Naive thymus-derived CD8-positive, alpha-beta T cell (primary cell): ENCODE measurements at places on chromosomes 16 and 17. TPM values are rescaled to one million over a fixed set of nuclear protein-coding genes. Genes with fewer than 3 reads are reported as not detected.

Gene CES5A
- not detected for total RNA-seq

Gene SENP3
- total RNA-seq, result 56.8 TPM

GRCh38 chr17:27466743-27467375 lies 10.6 kb downstream of the KSR1 start:
- DNase-seq, result no peak

DNA sequence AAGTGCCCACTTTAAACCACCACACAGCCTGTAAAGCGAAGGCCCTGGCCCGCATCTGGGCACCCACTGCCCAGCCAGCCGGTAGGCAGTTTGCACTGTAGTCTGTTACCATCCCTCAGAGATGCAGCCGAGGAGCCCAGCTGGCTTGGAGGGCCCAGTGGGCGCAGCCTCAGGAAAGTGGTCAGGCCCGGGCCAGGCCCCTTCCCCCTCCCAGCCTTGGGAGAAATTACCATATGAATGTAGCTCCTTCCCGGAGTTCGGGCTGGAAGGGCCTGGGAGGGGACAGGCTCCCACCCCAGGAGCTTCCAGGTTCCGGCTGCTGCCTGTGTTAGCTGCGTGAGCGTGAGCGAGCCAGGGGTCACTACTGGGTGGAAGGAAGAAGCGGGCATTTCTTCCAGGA lies 325.4 kb downstream of the SEC14L1 start:
- DNase-seq, result no peak

DNA sequence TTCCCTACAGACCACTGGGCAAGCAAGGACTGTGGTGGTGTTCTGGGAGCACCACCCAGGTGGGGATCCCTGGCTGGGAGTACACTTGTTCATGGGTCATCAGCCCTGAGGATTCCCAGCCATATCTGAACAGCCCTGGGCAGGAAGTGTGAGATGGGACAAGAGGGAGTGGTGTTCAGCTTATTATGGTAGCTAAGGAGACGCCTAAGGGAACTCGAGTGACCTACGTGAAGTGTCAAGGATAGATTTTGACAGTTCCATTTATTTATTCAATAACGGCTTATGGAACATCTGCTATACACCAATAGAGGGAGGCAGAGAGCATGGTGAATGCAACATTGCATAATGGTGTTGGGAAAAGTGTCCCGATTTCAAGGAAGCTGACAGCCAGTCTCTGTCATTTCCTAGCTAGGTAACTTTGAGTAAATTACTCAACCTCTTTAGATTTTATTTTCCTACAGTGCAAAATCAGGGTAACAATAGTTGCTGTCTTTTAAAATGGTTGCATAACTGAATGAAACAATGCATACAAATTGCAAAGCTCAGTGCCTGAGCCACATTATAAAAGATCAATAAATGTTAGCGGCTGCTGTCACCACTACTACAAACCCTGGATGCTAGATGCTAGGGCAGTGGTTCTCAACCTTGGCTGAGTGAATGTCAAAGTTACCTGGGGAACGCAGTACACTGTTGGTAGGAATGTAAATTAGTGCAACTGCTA lies 534.1 kb downstream of the GRIN2A start:
- no peak for DNase-seq

DNA sequence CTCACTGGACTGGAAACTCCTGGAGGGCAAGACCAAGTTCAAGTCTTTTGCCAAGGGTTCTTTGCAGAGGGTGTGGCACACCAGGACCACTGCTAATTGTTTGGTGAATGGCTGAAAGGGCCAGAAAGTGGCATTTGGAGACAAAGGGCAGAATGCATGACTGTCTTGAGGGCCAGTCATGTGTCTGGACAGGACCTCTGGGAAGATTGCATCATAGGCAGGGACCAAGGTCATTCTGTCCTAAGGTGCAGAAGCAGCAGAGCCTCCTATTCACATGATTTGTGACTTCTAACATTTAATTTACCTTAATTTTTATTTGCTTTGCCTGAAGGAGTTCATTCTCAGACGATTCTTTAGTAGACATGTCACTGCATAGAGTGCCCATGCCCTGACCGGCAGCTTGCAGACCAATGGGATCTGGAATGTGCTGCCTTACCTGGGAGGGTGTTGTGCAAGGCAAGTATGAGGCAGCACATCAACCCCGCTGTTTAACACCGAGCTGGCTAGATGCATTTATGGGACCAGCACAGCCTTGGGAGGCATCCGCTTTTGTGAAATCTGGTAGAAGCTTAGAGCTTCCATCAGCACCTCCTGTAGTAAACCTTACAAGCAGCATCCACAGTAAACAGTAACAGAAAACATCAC lies 62.3 kb upstream of the MAF start:
- no peak for DNase-seq

DNA sequence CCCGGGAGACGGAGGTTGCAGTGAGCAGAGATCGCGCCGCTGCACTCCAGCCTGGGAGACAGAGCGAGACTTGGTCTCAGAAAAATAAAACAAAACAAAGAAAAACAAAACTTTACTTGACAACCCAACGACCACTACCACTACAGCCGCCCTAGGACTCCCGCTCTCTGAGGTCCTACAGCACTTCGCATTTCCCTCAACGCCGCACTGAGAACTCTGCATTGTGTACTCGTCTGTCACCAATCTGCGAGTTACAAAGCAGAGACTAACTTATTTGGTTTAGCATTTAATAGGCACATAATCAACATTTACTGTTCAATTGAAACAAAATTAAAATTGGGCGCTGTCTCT lies 479 bp upstream of the ZNF207 start:
- DNase-seq, result no peak

Gene ABCA3
- total RNA-seq, result 8.2 TPM

GRCh38 chr16:65117811-65118448 lies 3.9 kb downstream of the CDH11 start:
- no peak for DNase-seq

DNA sequence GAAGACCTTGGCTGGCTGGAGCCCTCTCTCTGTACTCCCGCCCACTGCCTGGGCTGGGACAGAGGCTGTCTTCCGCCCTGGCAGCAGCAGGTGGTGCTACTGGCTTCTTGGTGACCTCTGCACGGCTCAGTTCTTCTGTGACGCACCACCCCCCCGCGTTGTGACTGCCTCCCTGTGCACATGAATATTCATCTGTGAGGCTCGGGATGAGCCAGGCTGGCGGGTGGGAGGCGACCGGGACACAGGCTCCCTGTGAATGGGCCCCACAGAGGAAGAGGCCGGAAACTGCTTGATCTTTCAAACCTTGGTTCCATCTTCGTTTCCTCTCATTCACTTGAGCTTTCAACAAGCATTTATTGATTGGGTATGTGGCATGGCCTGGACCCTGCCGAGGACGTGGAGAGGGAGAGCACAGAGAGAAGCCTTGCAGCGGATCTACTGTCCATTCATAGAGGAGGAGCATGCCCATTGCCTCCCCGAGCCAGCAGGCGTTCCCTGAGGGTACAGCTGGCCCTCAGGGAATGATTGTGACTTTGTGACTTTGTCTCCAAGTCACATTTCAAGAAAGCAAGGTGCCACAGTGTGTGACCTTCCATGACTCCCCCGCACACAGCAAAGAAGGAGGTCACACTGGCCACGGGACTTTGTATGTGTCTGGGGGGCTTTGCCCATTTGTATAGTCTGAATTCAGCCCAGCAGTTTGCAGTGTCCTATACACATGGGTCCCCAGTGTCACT lies 45.0 kb downstream of the B9D1 start:
- no peak for DNase-seq

DNA sequence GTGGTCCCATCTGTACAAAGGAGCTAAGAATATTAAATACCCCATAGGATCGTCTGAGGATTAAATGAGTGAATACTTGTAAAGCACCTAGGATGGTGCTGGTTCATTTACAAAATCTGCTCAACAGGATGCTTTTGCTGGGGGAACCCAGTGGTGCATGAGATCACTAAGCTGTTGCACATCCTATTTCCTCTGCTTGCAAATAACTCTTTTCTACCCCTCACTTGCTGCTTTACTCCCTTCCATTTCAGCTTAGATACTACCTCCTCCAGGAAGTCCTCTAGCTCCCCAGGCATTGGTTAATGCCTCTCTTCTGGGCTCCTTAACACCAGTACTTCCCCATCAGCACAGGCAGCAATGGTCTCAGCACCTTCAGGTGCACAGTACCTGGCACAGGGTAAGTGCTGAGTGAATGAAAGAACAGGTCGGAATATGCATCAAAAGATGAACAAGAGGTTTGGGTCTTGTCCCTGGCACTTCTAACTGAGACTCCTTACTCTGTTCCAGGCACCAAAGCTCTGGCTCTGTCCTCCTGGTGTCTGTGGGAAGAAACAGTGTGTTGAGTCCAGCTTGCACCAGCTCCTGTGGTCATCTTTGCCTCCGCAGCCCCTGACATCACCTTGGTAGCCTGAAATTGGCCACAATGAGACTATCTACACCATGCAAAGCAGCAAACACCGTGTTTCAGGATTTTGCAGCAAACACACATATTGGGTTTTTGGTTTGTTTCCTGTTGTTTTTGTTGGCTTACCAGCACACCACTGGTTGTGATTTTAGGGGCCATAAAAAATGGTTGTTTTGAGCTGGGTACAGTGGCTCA lies 24.1 kb upstream of the IL21R start:
- DNase-seq, result no peak

Gene CRHR1
- total RNA-seq, result not detected

GRCh38 chr16:8962393-8963009 lies 1.2 kb downstream of the USP7 start:
- DNase-seq, result peak; percentile 65

GRCh38 chr16:85603203-85603755 lies 9.8 kb upstream of the GSE1 start:
- no peak for DNase-seq

GRCh38 chr16:15509593-15510535 lies 75.5 kb downstream of the BMERB1 start:
- DNase-seq, result no peak

GRCh38 chr16:84368308-84368996 lies at the start of gene ATP2C2:
Gene ATP2C2, plus strand, starts transcription at chr16:84368538. Its CDS starts 78 bp downstream, at chr16:84368616.
- no peak for DNase-seq

Gene SPHK1
- 0.91 TPM for total RNA-seq

- no peak for DNase-seq
Observed at GRCh38 chr17:41416479-41416878, 7.9 kb downstream of the KRT37 start.

- DNase-seq, result no peak
Observed at GRCh38 chr16:69848637-69849545, 86.8 kb downstream of the WWP2 start.

DNA sequence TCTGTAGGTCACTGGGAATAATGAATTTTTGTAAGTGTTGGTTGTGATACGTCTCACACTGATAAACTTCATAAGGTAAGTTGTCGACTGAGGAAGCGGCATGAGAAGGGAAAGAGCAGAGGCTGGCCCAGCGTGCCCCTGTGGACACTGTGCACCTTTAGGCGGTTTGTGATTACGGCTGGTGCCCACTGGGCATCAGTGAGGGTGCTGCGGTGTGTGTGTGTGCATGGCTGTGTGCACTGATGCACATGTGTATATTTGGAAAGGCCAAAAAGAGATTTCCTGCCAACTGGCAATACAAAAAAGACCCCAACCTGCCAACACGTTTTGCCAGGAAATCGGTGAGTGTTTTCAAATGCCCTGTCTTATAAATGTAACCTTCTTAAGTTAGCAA lies 11.9 kb downstream of the IRF8 start:
- DNase-seq, result no peak

DNA sequence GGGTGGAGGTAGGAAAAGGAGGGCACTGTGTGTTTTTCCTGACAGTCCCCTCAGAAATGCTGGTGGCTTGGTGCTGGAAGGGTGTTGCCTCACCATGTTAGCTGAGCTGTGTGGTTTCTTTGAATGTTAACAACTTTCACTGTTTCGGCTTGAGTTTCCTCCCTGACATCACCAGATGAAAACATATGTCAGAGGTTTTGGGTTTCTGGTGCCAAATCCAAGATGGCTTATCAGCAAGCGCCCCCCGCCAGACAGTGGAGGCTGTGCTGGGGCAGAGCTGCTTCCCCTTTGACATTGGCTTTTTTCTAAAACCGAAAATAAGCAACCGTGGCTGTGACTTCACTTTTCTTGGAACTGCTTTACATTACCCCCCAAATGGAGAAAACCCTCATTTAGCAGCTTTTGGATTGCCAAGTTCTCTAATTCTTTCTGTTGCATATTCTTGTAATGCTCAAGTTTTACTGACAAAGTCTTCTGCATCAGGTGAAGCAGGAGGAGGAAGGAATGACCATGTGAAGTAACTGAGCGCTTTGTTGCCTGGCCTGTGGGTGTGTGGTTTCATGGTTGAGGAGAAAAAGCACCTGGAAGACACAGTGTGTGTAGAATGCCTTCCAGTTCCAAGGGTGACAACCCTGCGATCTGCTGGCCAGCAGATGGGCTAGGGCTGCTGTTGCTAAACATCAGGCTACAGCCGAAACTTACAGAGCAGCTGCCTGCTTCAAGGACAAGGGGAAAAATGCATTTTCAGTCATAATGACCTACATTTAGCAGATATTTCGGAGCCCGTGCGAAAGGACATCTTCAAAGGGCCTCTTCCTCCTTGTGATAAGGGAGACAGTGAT lies 9.7 kb downstream of the RMI2 start:
- DNase-seq, result peak; percentile 56

Gene TPSG1
- not detected for total RNA-seq

DNA sequence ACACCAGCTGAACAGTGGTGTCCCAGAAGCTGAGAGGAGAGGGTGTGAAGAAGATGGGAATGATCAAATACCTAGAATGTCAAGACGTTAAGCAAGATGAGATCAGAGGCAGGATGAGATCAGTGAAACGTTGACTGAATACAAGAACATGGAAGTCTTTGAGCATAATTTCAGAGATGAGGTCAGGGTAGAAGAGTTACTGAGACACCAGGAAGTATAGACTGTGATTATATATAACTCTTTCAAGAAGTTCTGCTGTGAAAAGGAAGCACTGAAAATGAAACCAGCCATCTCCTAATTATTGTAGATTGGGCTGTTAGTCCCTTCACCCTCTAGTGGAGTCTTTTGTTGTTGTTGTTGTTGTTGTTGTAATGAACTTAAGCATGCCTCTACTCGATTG lies 9.1 kb downstream of the SHCBP1 start:
- DNase-seq, result no peak

- DNase-seq, result no peak
Observed at GRCh38 chr16:64534180-64534780, 587.6 kb downstream of the CDH11 start.

DNA sequence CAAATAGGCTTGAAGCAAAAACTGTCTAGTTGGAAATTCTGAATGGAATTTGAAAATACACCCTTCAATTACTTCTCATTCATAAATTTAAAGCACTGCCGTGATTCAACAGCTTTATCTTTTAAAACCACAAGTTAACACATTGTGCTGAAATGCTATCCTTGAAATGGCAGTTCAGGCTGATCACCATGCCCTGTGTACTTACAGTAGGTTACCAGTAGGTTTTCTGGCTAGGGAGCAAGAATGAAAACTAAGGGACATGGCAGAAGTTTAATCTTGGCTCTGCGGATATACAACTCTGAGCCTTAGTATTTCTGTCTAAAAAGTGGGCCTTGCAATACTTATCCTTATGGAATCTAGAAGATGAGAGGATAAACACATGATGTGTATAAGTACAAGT lies 28.0 kb downstream of the NXPH3 start:
- no peak for DNase-seq
